ENCODE measurements at places on chromosomes 7 and 10.

- no peak for DNase-seq
Observed at GRCh38 chr10:33423154-33423529, 88.7 kb upstream of the NRP1 start.

- DNase-seq = no peak
Observed at GRCh38 chr7:65910237-65910636, 37.4 kb downstream of the VKORC1L1 start.

DNA sequence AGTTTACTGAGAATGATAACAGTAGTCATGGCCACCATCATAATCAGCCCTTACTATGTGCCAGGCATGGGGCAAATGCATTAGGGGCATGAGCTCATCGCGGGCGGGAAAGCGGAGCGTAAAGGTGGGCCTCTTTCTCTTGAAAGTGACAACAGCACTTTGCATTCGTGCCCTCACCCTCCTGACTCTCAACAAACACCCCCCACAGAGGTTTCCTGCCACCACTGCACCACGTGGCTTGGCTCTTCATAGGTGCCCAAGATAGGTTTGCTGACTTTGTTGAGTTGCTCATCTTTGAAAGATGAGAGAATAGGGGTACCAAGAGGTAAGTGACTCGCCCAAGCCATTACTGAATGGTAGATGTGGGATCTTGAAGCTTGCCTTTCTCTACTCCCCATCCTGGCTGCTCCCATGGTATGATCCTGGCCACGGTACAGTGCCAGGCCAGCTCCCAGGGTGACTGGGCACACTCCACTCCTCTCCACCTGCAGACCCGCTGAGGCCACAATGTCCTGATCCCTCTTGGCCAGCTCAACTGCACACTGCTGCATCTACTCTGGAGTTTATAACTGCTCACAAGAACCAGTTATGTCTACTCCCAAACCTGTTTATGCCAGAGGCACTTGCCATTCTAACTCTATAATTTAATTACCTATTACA, 26.0 kb downstream of the SLIT1 start:
- DNase-seq = no peak

DNA sequence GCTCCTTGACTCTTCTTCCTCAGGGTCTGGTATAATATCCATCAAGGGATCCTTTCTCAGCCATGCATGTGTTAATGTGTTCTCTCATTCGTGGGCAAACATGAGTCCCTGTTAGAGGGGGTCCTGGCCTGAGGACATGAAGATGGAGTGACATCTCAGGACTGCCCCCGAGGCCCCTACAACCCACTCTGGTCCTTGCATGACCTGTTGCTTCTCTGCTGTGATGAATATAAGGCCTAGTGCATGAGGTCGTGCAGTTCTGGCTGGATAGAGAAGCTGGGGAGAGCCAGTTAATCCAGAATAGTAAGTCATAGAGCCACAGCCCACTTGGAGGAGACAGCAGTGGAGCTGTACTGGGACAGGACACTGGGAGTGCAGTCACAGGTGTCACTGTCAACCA, 4.6 kb upstream of the VWC2 start:
- DNase-seq = no peak

All from anterior cingulate cortex (tissue), 58 donors.